Activated naive CD8-positive, alpha-beta T cell treated with anti-CD3 and anti-CD28 coated beads, Interleukin-2, amount 50 U/mL, for 16 hours (primary cell): ENCODE measurements at places on chromosomes 1 and 21.

DNA sequence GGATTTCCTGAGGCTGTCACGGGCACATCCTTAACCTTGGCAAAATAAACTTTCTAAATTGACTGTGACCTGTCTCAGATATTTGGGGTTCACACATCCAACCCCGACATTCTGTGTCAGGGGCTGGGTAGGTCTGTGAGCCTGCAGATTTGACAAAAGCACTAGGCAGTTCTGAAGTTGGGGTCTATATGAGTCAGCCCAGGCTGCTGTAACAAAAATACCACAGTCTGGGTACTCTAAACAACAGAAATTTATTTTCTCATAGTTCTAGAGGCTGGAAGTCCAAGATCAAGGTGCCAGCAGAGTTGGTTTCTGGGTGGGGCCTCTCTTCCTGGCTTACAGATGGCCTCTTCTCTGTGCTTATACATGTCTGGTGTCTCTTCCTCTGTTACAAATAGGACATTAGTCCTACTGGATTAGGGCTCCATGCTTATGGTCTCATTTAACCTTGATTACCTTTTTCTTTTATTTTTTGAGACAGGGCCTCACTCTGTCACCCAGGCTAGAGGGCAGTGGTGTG, 3.0 kb upstream of the CPLANE2 start:
- no peak for DNase-seq

DNA sequence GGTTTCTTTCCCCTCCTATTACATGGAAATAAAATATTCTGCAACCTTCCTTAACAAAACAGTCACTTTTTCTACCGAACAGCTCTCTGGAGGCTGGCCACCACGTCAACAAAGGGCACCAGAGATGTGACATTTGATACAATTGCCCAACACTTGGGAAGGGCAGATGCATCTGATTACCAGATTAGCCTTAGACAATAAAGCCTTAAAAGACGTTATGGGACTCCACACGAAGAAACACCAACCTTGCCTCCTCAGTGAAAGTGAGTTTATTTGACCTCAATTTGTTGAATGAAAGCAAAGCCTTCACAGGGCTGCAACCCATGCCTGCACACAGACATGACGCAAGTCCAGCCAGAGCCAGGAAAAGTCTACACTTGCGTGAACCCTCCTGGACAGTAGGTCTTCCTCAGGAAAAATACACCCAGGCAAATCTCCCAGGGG, 136.1 kb downstream of the TGFBR3 start:
- DNase-seq: no peak

GRCh38 chr1:111593403-111594305, 25.9 kb upstream of the RAP1A start:
- no peak for DNase-seq

DNA sequence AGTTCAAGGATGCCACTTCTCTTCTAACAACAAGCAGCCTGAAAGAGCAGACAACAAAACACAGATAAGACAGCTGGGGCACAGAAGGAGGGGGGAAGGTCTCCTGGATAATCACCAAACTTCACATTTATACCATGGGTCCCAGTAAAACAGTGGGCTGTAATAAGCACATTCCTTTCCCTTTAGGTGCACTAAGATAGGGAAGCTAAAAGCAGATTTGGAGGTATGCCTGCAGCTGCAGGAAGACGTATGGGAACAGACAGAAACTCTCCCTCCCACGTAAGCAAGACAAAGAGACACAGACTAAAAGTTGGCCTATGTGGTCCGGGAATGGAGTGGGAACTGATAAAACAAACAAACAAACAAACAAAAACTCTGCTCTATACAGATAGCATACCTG, 612.1 kb downstream of the MRPL39 start:
- no peak for DNase-seq

- DNase-seq: no peak
These were observed 283.4 kb downstream of the KCNH1 start for GRCh38 chr1:210850556-210850955.

GRCh38 chr1:201883786-201884185, 4.9 kb upstream of the SHISA4 start:
- DNase-seq: no peak
